ENCODE measurements at places on chromosomes 2 and 18.

DNA sequence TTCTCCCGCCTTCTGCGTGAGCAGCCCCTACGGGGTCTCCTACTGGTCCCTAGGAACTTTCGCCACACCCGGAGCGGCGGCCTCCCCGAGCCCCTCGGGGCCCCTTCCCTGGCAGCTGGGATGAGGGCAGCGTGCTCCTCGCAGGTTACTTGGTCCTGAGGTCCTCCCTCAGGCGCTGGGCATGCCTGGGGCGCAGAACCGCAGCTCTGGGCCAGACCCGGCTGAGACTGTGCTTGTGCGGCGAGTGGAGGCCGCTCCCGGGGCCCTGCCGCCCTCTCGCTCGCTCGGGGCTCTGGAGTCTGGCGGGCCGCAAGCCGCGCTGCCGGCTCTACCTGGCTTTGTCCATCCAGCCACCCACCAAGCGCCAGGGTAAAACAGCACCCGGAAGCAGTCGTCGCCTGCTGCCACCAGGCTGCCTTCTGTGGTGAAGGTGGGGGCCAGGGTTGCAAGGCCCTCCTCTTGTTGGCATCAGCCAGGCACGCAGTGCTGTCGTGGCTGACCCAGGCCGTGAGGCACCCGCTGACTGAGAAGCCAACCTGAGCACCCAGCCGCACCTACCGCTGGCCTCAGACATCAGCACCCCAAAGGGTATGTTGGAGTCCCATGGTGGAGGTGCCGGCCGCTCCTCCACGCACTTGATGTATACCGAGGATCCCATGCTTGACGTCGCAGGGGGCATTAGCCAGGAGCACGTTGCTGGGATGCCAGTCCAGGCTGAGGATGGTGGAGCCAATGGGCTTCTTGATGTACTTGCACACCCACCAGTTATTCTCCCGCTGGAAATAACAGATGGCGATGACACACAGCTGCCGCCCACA, 46.1 kb upstream of the PTH2R start:
- DNase-seq: no peak

- no peak for DNase-seq
Measured at GRCh38 chr2:146265656-146266055, 1579.2 kb upstream of the ACVR2A start.

DNA sequence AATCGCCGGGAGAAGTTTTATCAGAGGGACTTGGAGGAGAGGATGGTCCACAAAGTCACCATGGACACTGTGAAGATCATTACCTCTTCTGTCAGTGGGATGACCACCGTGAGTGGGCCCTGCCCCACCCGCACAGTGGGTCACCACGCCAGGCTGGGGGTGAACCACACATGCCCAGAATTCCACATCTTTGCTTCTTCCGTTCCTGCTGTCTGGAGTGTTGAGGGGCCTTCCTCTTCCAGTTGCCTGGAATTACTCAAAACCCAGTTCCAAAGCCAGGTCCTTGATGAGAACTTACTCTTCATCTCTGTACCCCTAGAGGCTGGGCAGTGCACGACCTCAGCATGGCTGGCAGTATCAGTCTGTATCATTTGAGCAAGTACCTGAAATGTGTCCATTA, 22.1 kb downstream of the MROH2A start:
- no peak for DNase-seq

DNA sequence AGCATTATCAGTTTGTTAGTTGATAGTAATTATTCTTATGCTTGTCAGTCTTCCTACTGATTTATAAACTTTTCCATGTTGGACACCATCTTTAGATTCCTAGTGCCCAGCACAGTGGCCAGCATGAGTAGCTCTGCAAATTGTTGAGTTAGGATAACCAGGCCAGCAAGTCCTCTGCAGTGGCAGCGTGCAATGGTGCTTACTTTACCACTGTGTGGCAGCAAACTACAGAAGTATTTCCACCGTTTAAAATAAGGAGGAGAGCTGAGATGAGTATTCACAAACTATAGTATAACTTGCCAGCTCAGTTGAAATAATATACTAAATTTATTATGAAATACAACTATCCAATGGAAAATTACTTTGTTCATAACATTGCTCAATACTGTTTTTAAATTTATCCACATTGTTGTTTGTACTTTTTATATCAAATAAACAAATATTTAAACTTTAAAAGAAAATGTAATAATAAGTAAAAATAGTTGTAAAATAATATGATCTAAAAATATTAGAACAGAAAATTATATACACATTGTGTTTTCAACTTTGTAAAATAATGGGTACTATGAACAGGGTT, 9.3 kb upstream of the THADA start:
- DNase-seq: no peak

DNA sequence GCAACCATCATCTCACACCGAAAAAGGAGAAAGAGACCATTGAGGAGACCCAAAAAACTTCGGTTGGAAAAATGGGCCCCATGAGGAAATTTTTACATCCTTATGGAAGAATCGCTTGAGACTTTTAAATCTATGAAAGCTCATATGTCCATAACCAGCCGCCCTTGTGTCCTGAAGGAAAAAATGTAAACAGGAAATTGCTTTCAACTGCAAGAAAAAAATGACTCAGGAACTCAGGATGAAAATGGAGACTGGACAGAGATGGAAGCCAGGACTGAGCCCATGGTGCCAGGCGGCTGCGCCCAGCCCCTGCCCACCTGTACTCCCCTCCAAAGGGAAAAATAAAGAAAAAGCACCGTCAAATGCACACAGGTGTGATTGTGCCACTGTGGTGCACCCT, 81.5 kb upstream of the SLC66A3 start:
- DNase-seq: no peak
